ENCODE measurements at places on chromosomes 4 and X.

GRCh38 chr4:1495416-1496115 is 89.3 kb upstream of the NKX1-1 start:
- DNase-seq, result no peak

GRCh38 chrX:41468647-41469323 is 21.6 kb downstream of the NYX start:
- no peak for DNase-seq

DNA sequence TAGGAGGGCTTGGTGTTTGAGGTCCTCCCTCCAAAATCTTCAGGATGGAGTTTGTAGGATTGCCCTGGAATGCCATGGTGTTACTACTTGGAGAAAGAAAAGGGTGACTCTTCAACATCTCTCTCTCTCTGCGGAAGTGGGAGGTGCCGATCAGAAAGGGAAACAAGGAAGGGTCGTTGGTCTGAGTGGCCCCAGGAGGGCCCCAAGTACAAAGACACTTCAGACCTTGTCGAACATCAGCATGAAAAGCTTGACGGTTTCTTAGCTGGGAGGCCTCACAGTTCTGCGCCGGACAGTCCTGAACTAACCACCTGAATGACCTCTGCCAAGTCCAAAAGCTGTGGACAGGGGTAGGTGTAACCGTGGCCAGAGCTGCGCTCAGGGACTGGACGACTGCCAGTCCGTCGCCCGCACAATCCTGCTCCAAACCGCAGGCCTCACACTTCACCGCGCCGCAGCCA is 646 bp upstream of the GSX2 start:
- no peak for DNase-seq

DNA sequence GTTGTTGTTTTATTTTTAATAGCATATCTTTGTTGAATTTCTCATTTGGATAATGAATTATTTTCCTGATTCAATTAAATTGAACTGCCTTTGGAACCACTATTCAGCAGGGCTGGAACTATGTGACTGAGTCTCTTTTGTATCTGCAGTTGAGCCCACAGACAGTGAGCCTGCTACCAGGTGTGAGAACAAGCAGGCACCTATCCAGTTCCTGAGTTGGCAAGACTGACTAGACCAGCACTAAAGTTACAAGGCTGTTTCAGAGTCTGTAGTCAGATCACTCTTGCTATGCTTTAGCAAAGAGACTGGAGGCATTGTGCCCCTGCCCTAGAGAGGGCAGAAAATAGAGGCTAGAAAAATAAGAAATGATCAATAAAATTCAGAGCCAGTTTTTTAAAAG is 237.3 kb upstream of the GRID2 start:
- no peak for DNase-seq

- no peak for DNase-seq
These were observed 35.4 kb upstream of the DHRSX start for GRCh38 chrX:2536141-2536540.

DNA sequence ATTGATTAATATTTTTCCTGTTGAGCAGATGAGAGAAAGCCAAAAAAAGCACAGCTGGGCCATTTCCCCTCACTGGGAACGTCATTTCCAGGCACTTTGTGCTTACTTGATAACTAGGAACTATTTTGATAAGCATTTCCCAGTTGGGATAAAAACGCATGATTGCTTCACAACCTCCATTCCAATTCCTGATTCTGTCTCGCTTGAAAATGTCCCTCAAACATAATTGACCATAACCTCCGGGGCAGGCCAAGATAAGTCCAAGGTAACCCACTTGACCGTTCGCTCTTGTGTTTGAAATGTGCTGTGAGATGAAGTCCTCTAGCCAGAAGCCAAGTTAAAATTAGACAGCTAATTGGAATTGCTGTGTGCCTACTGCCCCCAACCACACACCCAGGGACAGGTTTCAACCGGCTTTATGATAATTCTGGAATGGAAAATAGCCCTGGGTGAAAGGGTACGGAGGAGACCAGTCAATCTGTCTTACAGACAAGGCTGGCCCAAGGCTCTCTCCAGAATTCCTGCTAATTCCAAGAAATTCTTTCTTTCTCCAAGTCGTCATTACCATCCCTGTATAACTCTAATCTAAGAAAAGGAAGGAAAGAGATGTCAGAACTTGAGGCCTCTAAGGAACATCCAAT is 137.1 kb downstream of the MID1 start:
- no peak for DNase-seq

GRCh38 chr4:17103231-17103630 is 204.8 kb upstream of the LDB2 start:
- DNase-seq, result no peak

GRCh38 chr4:94974773-94975172 is 217.0 kb downstream of the BMPR1B start:
- DNase-seq, result no peak
